ENCODE measurements at places on chromosomes 16 and 17.

DNA sequence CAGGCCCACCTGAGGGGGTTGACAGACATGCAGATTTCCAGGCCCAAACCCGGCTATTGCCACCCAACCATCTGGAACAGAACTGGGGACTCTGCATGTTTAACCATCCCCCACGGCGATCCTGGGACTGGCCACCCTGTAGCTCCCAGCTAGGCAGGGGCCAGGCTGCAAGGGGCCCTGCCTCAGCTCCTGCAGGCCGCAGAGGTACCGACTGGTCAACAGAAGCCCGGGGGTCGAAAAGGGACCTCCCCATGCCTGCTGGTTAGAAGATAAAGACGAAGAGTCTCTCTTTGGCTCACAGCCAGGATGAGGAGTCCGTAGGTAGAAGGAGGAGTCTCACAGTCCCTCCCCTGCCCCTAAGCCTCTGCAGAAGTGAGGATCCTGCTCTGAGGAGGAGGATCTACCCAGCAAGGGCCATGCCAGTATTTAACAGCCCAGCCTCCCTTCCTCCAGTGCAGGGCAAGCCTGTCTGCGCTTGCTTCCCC is 223.4 kb upstream of the TNRC6C start:
- DNase-seq = no peak

- DNase-seq = no peak
Measured at GRCh38 chr17:76953946-76954345, 85.7 kb downstream of the MGAT5B start.

GRCh38 chr17:57572062-57572461 is 173.0 kb downstream of the CCDC182 start:
- no peak for DNase-seq

GRCh38 chr16:87735270-87736007 is 30.3 kb downstream of the KLHDC4 start:
- DNase-seq = no peak

GRCh38 chr17:2924211-2924610 is 128.0 kb downstream of the RAP1GAP2 start:
- peak; percentile 77 for DNase-seq

DNA sequence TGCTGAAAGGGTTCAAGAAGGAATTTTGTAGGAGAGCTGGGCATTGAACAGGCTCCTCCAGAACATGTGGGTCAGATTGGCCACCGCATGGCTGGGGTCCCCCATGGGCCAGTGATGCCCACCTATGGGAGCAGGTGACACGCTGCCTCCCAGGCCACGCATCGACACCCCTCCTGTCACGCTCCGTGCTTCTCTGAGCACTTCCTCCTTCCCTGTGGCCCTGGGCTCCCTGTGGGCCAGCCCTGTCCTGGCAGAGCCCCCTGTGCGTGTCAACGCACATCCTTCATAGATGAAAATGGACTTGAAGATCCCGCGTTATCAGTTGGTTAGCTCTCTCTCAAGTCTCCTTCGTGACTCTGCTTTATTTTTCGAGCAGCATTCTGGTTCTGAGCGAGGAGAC is 160.3 kb downstream of the RPTOR start:
- no peak for DNase-seq

GRCh38 chr17:59418732-59419166 is 87.3 kb downstream of the YPEL2 start:
- DNase-seq = no peak

GRCh38 chr16:82240111-82240510 is 70.1 kb upstream of the MPHOSPH6 start:
- DNase-seq = no peak

- DNase-seq = peak; percentile 94
Measured at GRCh38 chr16:67277999-67278772, 1.1 kb upstream of the PLEKHG4 start.

DNA sequence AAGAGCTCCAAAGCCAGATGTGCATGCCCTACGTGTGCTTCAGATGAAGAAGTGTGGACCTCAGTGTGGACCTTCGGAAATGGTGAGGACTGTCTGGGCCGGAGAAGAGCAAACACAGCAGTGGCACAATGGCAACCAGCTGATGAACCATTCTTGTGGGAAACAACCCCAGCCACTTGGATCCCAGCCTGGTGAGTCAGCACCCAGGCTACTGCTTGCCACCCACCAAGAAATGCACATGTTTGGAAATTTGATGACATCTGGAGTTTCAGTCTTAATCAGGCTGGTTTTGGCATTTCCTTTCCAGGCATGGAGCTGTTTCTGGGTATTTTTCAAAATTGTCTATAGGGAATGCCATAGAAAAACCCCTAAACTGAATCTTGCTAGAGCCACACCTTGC is 42.7 kb downstream of the DYNLRB2 start:
- peak; percentile 78 for DNase-seq

DNA sequence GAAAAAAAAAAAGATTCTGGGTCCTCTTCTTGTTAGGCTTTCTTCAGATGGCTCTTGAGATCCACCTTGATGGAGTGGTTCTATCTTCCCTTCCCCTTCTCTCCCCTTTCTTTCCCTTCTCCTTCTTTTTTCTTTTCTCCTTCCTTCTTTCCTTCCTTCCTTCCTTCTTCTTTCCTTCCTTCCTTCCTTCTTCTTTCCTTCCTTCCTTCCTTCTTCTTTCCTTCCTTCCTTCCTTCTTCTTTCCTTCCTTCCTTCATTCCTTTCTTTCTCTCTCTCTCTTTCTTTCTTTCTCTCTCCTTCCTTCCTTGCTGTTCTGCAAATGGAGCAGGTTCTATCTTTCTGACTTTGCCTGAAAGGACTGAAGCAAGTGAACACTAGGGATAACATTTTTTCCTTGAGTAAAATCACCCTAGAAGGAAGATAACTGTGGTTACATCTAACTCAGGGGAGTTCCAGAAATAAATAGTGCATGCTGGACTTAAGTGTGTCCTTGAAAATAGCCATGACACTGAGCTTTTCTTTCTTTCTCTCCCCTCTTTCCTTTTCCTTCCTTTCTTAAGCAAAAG is 68.8 kb upstream of the SEC14L1 start:
- no peak for DNase-seq

DNA sequence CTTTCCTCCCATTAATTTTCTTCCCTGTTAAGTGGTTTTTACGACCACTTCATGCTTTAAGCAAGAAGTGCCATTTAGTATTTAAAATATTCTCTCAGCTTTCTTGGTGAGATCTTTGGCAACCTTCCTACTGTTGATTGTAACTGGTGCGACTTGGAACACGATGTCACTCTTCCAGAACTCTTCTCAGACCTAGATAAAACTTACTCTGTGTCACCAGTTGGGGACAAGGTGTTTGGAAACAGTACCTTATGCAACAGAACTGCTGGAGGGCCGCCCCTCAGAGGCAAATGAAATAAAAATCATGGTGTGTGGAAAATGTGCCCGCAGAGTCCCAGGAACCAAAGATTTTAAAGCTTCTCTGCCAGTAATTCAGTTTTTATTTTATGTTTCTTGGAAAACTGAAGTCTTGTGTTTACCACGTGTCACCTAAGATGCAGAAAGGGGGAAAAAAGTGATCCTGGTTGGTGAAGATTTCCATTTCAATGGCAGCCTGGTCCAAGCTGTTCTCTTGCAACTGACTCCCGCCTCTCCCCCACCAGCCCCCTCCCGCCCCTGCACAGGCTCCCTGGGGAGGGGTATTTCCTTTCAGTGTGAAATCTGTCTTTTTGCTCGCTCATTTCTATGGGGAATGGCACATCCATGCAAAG is 7.2 kb upstream of the HSD11B2 start:
- no peak for DNase-seq

- no peak for DNase-seq
Measured at GRCh38 chr17:79748295-79749099, 17.8 kb downstream of the ENPP7 start.

- no peak for DNase-seq
Measured at GRCh38 chr17:37744633-37744927, 279 bp downstream of the HNF1B start.
